Stimulated activated CD8-positive, alpha-beta memory T cell treated with anti-CD3 and anti-CD28 coated beads, Interleukin-2, amount 100 ng/mL, for 1 hour (primary cell): ENCODE measurements at places on chromosomes 1 and 21.

DNA sequence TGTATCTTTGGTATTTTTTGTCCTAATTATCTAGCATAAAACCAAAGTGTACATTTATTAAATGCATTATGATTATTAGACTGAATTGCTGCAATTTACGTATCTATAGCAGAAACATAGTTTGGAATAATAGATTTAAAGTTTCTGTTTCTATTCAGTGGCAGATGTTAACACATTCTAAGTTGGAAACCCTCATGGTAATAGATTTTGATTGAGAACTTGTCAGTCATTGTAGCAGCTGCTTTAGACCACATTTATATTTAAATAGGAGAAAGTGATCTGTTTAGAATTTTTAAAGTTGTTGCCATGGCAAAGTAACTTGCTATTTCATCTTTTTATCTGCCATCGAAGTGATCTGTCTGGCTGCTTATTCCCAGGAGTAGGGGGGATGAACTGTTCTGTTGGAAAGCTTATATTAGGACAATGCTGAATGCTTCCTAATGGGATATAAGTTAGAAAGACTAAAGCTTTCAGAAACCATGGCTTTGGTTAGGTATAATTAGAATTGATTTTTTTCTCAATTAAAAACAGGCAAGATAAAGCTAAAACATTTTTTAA is 61.6 kb downstream of the HS2ST1 start:
- no peak for DNase-seq

DNA sequence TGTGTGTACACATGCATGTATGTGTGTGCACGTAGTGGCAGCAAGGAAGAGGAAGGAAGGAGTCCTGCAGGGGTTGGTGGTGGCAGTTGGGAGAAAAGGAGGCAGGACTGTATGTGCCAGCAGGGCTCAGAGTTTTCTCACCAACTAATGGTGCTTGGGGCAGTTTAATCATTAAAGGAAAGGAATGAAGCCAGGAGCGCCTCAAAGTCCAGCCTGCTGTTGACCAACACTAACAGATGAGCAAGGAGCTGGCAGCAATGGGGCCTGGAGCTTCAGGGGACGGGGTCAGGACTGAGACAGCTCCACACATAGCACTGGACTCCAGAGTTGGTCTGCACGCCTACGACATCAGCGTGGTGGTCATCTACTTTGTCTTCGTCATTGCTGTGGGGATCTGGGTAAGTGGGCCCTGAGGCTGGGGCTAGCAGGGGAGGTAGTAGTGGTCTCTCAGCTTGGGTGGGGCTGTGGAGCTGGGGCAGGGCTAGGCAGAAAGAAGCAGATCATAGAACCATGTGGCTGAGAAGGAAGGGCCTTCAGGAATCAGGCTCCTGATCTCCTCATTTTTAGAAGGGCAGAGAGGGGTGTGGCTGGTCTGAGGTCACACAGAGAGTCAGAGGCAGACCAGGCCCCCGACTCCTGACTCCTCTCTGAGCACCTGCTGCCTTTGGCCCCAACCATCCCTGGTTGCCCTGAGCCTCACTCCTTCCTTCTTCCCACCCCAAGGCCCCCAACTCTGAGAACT is at the start of gene SLC5A9:
TSS of gene SLC5A9 (plus strand) at position 216 of the 742 bp plus-strand sequence. CDS start at position 237, 21 bp downstream.
- DNase-seq = no peak

DNA sequence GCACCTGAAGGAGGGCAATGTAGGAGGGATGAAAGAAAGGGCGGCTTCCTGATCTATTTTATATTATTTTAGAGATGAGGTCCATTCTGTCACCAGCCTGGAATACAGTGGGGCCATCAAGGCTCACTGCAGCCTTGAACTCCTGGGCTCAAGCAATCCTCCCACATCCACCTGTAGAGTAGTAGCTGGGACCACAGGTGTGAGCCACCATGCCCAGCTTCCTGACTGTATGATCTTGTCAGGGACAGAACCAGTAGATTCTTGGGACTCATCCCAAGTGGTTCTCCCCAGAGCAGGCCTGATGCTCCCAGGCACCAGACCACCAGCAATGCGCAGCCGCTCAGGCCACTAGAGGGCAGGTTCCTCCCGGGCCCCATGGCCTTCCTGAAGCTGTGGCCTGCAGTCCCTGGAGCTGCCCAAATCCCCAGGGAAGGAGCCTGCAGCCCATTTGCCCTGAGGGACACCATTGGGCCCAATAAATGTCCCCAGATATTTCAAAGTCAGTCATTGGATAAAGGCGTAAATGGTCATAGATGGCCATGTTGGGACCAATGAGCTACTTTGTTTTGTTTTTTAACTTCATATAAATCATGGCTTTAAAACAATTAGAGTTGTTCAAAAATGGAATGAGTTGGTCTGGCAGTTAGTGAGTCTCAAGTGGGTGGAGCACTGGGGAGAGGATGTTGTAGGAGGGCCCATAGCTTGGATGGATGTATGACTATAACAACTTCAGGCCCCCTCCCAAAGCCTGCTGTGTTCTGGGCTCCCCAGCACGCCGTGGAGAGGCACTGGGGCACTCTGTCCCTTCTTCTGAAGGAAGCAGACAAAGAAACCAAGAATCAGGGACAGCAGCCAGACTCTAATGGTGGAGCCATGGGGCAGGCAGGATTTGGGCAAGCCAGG is 44.7 kb upstream of the GOLT1A start:
- DNase-seq = no peak

GRCh38 chr1:193342811-193343210 is 156.4 kb upstream of the B3GALT2 start:
- no peak for DNase-seq

GRCh38 chr1:186985889-186986491 is 157.2 kb downstream of the PLA2G4A start:
- DNase-seq = no peak

DNA sequence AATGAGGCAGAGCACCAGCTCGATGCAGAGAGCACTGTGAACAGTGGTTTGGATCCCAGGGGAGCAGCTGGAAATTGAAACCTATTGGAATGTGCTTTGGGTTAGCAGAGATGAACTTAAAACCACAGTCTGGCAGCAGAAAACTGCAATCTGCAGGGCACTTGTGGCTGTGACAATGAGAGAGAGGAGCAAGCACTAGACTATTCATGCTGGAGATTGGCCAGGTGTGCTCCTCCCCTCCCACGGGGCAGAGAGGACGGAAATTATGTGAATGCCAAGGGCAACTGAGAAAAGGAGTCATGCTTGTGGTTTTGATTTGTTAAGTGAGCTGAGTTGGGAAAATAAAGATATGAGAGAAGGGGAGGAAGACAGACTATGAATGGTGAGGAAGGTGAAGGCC is 38.1 kb downstream of the HSD3B2 start:
- DNase-seq = no peak

DNA sequence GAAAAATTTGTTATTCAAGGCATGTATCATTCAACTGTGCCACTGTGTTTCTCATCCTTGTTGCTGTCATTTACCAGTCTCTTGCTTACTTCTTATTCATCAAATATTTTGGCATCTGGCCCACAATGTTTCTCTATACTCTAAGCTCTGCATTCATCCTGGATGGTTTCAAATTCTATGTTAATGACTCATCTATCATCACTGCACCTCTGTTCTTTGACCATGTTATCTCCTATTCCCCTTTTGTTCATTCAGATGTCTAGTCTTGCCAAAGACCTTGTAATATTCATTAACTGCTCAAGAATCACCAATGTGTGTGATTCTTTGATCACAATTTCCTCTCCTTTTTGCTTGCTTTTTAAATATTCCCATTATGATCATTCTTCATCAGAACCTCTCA is 54.6 kb upstream of the PRKACB start:
- no peak for DNase-seq

DNA sequence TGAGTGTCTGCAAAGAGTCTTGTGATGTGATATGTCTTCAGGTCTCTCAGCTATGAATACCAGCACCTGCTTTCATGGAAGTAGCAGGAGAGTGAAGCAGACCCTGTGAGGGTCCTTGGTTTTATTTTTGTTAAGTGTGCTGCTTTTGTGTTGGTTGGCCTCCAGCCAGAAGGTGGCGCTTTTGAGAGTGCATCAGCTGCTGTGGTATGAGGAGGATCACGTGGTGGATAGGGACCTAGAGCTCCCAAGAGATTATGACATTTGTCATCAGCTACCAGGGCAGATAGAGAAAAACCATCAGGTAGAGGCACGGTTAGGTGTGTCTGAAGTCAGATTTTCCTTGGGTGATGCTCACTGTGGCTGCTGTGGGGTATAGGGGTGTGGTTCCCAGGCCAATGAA is 1232.1 kb downstream of the MRPL39 start:
- DNase-seq = no peak

DNA sequence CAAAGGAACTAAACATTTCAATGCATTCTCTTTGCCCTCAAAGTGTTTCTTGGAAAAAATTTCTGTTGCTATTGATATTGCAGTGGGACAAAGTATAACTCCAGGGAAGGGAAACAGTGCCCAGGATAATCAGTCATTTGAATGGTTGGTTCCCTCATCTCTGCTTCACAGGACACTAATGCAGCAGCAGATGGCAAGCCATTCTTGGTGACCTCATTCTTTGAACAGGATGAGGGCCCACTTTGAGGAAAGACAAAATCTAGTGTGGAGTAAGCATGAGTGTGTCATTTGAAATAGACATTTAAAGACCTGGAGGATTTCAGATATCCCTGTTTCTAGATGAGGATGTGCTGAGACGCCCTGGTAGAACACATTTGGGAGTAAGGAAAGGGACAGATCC is 32.3 kb downstream of the CHRM3 start:
- DNase-seq = no peak

- no peak for DNase-seq
Measured at GRCh38 chr1:199698222-199698621, 329.3 kb upstream of the NR5A2 start.
